ENCODE measurements at places on chromosomes 4 and X.

DNA sequence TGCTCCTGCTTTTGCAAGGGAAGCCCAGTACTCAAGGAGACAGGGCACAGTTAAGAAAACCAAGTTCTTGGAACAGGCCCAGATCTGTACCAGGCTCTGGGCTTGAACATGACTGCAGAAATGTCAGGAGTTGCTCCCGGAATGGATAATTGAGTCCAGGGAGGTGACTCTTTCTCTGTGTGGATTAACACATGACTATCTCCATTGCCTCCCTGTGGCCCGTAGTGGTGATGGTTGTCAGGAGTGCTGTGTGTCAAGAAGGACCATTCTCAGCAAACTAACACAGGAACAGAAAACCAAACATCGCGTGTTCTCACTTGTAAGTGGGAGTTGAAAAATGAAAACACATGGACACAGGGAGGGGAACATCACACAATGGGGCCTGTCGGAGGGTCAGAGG lies 39.9 kb downstream of the CCKAR start:
- DNase-seq = no peak

GRCh38 chrX:134373736-134374135 lies 86.2 kb upstream of the HPRT1 start:
- DNase-seq = no peak

GRCh38 chr4:25367877-25368276 lies 9.2 kb upstream of the ANAPC4 start:
- DNase-seq = no peak

DNA sequence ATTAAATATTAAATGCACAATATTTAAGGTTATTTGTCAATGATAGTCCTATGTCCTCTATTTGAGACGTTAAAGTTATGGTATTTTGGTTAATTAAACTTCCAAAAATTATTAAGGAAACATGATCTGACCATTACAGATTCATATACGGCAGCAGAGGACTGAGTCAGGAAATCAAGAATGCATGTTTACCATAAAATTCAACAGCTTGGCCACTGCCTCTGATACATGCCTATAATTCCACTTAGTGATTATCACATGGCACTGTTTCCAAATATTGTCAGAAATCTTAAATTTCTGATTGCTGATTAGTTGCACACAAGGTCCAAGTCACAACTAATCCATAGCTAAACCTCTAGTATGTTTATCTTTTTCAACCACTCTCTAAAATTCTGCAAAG lies 232.2 kb upstream of the UGT8 start:
- DNase-seq = no peak

- no peak for DNase-seq
Measured at GRCh38 chrX:49188468-49189076, 2.4 kb upstream of the PRICKLE3 start.

DNA sequence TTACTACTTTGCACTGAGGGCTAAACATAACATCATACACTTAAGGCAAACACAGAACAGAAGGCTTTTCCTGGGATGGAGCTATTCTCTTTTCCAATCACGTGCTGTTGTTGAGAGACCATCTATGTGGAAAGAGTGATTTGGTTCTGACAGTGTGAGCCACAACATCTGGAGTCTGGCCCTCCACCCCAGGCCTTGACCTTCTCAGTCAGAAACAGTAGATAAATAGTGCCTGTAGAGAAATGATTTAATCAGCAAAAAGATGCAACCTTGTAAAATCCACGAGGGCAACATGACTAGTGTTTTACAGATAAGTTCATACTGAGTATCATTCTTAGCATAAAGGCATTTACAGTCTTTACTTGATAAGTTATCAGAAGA lies 10.8 kb upstream of the SFRP2 start:
- DNase-seq = no peak

DNA sequence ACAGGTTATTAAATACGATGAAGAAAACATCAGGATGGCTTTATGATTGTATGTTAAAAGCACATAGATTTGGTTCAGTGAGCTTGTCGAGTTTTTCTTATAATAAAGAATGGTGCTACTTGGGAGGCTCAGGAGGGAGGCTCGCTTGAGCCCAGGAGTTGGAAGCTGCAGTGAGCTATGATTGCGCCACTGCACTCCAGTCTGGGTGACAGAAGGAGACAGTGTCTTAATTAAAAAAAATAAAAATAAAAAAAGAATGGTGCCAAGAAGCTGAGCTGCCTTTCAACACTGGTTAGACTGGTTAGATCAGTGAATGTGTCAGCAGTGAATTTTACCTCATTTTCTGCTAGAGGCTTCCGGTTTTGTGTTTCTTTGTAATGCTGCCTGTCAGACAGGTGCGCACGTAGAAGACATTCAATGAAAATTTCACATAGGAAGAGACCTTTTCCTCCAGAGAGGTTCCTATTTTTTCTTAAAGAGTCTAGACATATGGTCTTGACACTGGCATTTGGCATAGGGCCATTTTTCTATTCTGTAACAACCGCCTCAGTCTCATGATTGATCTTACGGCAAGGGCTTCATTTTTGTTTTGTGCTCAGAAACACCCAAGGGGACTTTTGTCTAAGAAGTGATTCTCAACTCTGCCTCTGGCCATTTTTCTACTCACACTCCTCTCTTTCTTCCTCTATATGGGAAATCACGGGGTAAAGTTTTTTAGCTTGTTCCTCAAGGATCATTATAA lies 15.0 kb upstream of the ARSF start:
- no peak for DNase-seq

GRCh38 chrX:134776342-134776741 lies 118.1 kb upstream of the PLAC1 start:
- no peak for DNase-seq

DNA sequence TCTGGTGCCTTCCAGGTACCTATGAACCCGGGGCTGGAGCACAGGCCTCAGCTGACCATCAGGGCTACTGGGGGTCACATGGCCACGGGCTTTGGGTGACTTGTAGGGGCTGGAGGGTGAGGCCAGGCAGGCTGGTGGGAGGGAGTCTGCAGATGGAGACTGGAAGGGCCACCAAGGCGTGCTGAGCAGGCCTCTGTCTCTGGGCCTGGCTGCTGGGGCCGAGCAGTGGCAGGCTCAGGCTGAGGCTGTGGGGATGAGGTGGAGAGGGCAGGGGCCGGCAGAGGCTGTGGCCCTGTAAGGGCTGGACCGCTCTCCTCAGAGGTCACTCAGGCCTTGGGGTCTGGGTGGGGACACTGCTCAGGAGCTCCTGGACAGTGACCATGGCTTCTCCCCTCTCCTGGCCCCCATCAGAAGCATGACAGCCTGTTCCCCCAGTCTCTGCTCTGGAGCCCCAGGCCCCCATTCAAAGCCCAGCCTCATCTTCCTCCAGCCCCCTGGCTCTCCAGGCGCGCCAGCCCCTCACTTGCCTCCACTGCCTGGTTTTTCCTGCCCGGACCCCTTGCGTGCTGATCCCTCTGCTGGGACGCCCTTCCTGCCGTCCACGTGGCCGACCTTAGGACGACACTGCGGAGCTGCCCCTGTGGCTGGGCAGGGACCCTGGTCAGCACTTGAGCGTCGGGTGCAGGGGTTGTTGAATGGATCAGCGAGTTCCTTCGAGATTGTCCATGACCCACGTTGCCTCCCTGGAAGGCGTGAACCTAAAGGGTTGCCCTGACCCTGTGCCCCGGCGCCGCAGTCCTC lies 11.1 kb upstream of the NAT8L start:
- DNase-seq = no peak

GRCh38 chr4:93835929-93836328 lies 7.4 kb downstream of the ATOH1 start:
- DNase-seq = no peak

DNA sequence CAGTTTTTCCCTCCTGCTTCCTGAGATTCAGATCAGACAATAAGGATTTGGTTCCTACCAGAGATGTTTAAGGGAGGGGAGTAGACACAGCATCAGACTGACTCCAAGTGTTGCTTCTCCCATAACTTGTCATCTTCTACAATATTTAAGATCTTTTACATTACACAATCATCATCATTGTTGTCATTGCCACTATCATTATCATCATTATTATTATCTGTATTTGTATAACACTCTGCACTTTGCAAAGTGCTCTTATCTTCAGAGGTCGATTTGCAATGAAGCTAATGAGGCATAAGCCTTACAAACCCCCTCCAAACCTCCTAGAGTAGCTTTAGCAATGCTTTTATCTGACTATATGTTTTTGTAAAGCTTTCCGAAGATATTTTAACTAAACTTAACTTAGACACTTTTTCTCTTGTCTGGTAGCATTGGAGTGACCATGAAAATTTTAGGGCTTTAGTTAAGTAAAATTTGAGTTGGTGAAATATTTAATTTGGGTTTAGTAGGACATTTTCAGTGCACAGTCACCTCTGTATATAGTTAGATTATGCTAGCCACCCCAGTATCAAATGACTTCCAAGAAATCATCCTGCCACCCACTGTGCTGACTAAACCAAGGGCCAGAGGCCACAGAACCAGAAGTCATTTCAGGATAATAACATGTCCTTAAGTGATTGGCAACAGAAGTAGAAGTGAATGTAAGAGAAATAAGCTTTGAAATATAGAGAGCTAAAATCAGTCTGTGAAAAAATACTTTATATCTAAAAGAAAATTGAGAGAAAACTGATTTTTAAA lies 124.2 kb upstream of the NRK start:
- no peak for DNase-seq

DNA sequence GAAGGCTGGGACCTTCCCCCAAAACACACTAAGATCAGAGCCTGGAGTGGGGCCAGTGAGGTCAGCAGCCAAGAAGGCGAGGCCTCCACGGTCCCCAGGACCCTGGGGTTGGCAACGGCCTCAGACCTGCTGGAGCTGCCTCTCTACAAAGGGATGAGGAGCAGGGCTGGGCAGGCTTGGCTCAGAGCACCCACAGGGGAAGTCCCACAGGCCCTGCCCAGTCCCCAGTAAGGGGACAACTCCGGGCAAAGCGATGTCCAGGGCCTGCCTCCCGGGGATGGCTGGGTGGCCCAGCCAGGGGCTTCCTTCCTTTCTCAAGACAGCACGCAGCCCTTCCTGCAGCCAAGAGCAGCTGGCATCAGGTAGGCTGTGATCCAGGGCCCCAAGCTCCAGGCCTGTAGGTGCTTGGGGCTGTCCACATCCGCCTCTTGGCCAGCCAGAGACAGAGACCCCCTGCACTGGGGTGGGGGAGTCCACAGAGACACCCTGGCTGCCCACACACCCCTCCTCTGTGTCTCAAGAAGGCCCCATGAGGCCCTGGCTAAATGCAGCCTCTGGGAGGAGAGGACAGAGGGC lies 5.7 kb downstream of the MXD4 start:
- peak; percentile 22 for DNase-seq

DNA sequence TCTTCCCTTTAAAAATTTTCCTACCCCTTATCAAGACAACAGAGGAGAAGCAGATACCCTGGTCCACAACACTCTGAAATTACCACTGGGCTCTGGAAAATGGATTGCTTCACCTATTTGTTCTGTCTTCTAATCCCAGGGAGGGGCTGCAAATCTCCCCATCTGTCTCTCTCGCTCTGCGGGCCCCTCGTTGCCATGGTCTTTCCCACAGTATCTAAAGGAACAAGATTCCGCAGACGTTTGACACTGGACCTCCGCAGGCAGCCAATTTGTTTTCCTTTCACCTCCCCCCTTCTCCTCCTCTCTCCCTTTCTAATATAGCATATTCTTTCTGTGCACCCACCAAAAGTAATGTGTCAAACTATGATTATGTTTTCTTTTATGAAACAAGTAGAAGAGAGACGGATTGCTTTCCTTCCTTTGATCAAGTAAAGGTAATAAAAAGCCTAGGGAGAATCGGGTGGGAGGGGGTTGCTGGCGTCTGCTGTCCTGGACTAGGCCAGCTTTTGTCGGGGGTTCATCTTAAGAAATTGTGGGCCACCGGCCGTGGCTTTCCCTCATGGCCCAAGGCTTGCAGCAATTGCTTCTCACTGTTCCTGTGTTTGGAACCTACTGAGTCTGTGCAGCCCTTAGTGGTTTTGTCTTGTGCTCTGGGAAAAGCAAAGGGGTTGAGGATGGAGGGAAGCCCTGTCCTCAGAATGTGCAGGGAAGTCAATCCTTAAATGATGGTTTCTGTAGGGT lies 81.0 kb downstream of the MGST2 start:
- no peak for DNase-seq

DNA sequence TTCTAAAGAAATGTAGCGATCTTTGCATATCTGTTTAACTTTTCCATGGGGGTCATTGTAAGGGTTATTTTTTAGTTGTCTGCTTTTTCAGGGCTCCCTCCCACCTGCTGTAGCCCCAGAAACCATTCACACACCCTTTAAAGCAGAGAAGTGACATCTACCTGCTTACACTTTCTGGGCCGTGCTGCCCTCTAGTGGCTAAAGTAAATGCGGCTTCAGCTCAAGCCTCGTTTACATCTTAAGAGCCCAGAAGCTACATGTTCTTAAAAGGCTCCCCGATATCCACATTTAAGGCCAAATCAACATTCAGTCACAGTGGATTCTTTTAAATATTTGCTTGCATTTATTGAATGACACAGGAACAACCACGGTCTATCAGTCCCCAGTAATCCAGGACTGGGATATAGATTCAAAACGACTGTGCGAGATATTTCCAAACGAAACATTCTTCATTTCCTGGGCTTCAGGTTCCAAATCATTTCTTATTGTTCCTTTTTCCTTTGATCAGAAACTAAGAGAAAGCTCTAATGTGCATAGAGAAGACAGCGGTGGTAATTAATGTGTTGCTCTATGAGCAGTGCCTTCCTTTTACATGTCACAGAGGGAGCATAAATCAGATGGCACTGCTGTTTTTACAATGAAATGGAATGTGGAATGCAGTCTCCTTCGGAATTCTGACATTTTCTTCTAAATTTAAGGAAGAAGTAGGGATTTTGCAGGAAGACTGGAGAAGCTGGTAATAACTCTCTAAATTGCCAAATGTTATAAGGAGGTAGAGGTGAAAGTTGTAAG lies 119.9 kb downstream of the RASGEF1B start:
- DNase-seq = no peak

DNA sequence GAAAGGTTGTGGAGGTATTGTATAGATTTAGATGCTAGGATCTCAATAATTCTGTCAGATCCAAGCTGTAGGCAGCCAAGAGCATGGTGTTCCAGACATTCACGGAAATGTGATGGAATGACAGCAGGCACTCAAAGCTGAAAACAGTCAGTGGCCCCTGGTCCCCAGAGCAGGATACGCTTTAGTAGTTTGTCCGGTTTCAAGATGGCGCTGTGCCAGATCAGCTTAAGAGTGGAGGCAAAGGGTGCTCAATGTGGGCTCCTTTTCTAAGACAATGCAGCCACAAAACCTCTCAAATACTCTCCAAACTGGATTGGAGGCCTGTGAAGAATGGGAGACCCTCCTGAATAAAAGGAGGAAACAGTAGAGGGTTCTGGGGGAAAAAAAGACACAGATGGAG lies 291.2 kb upstream of the HS3ST1 start:
- DNase-seq = no peak

DNA sequence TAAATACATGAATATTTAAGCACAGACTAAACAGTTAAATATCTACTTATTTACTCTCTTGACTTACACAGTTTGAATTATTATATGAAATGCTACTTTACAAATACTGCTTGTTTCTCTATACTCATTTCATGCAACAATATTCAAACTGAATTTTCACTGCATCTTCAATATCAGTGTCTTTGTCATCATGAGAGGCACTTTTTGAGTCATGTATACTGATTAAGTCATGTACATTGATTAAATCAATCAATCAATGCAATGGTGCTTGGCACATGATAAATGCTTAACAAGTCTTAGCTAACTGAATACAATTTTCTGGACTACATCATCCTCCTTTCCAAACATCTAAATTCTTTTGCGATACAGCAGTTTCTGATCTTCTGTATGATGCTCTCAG lies 67.1 kb downstream of the CHM start:
- DNase-seq = no peak

- no peak for DNase-seq
Measured at GRCh38 chr4:161247831-161248230, 916.0 kb downstream of the FSTL5 start.
